ENCODE measurements at places on chromosomes 1 and 21.
A peak's percentile ranks its signal among the peaks of the same experiment; 100 is the strongest.

GRCh38 chr1:109640285-109640865 lies 15.5 kb upstream of the GSTM4 start:
- DNase-seq: no peak

- no peak for DNase-seq
These were observed 1.1 kb downstream of the COL9A2 start for GRCh38 chr1:40315795-40316594.

DNA sequence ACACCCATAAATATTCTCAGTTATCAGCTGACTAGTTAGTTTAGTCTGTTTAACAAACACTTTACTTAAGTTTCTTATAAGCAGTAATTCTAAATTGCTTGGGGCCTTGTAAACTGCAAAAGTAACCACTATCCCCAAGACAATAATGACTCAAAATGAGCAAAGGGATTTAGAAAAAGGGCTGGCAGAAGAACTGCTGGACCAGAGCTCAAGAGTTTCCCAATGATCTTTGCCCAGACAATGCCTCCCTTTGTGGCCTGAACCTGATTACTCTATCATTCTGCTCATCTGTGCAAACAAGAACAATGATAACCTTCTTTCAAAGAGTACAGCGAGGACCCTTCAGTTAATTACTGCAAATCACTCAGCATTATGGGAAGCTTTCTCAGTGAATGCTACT lies 123.5 kb downstream of the TIAM1 start:
- DNase-seq: peak; percentile 35

DNA sequence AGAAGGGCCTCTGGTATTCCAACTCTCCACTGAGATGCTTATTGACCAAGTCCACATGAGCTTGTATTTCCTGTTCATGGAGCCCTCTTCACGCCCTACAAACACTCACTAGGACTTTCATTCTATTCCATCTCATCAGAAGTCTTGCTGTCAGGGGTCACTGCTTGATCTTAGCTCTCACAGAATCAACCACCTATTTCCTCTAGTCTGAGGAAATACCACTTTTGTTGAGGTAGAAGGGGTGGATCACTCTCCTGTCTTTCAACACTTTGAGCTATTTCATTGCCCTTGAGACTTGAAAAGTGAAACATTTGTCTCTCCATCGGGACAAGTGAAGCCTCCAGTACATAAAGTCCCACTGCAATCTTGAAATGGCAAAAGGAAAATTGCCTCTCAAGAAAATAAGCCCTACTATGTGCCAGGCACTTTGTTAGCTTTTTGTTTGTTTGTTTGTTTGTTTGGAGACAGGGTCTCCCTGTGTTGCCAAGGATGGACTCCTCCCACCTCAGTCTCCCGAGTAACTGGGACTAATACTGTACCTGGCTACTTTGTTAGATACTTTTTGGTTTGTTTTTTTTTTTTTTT lies 19.8 kb upstream of the FAM110D start:
- no peak for DNase-seq

DNA sequence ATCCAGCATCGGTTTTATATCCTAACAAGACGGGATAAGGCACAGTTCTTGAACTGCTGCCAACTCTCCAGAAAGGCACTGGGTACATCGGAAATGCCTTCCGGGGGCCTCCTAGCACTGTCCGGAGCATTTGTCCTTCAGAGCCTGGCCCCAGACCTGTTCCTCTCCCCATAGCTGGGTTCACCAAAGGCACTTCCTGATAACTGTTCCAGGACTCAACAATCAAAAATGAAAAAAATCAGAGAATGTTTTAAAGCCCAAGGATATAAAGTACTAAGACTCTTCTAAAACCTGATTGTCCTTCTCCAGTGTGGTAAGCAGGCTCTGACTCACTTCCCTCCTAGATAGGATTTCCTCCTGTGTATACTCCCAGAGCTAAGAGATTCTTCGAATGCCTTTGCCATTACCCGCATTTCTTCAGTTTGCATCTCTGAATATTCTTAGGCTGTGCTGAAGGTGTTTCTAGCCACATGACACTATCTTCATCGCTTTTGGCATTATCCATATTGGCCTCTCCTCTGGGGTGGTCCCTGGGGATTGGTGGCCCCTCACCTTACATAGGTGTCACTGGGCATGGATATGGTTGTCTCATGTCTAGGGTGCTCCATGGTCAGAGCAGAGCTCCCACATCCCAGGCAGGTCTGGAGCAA lies 112.9 kb downstream of the ZBTB18 start:
- peak; percentile 87 for DNase-seq

DNA sequence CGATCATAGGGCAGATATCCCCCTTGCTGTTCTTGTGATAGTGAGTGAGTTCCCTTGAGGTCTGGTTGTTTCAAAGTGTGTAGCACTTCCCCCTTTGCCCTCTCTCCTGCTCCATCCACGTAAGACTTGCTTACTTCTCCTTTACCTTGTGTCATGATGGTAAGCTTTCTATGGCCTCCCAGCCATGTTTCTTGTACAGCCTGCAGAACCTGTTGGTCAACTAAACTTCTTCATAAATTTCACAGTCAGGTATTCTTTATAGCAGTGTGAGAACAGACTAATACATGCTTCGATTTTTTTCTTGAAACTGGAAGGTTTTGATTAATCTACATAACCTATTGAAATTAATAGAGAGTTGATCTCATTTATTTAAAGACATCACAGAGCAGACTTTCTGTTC lies 302.5 kb upstream of the PBX1 start:
- DNase-seq: no peak

DNA sequence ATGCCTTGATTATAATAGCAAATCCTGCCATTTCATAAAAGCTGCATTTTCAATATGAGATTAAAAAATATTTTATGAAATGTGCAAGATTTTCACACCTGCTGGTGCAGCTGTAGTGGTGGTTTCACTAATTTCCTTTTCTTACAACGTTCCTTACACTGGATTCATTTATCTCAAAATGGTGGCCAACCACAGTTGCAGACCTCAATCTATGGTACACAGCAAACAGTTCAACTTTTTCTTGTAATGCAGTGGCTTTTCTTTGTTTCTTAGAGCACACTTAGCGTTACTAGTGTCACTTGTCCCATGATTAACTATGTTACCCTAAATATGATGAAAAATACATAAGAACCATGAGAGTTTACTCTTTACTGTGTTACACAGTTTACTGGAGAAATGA lies 32.7 kb downstream of the FCER1A start:
- DNase-seq: no peak

GRCh38 chr1:23177438-23178380 lies 9.1 kb upstream of the LUZP1 start:
- DNase-seq: no peak

DNA sequence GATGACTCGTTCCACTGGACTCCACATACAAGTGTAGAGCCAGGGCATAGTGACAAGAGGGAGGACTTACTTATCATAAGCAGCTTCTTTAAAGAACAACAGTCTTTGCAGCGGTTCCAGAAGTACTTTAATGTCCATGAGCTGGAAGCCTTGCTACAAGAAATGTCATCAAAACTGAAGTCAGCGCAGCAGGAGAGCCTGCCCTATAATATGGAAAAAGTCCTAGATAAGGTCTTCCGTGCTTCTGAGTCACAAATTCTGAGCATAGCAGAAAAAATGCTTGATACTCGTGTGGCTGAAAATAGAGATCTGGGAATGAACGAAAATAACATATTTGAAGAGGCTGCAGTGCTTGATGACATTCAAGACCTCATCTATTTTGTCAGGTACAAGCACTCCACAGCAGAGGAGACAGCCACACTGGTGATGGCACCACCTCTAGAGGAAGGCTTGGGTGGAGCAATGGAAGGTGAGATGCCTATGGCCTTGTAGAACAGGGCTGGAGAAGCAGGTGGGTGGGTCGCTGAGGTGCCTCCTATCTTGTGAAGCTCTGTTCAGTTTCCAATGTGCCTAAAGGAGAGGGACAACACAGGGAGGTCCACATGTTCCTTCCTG lies 12.1 kb downstream of the MIA3 start:
- no peak for DNase-seq

GRCh38 chr1:116375887-116376728 lies 3.1 kb downstream of the ATP1A1 start:
- peak; percentile 93 for DNase-seq

DNA sequence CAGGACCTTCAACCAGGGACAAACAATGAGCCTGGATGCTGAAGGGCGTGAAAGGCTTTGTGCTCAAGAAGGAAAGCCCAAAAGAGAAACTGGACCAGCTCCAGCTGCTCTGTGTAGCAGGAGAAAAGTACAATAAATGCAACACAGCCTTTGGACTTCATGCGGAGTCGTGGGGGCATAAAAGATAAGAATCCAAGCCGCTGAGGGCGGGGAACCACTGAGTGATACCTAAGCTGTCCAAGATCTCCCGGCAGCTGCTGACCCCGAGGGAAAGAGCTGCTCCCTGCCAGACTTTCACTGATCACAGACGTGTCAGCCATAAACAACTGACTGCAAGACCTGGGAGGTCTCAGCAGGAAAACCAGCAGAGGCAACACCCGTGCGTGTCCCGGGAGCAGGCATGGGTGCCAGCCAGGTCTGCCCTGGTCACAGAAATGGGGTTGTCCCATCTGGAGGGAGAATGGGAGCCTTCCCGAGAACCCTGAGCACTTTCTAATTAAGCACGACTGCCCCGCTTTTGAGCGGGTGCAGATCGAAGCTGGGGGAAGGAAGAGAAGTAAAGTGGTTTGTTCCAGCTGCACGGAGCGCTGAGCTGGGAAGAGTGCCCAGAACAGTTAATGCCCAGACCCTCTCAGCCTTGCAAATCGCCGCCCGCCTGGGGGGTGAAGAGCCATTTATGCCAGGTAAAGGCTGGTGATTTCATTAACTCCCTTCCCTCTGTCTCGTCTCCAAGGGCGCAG lies 68.3 kb upstream of the TARDBP start:
- no peak for DNase-seq

DNA sequence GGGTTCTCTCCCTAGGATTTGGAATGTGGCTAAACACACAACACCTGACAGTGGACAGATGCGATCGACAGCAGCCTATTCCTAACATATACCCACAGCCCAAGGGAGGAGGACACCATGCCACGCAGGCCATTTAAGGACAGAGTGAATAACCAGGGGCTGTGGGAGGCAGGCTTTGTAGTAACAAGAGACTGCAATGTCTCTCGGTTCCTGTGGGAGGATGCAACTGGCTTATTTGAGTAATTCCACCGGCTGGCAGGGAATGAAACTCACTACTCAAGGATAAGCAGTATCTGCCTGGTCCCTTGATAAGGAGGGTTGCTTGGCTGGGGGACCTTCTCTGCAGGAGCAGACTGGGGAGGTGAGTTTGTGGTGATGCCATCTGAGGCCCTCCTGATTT lies 109.6 kb downstream of the PCP4 start:
- DNase-seq: no peak

DNA sequence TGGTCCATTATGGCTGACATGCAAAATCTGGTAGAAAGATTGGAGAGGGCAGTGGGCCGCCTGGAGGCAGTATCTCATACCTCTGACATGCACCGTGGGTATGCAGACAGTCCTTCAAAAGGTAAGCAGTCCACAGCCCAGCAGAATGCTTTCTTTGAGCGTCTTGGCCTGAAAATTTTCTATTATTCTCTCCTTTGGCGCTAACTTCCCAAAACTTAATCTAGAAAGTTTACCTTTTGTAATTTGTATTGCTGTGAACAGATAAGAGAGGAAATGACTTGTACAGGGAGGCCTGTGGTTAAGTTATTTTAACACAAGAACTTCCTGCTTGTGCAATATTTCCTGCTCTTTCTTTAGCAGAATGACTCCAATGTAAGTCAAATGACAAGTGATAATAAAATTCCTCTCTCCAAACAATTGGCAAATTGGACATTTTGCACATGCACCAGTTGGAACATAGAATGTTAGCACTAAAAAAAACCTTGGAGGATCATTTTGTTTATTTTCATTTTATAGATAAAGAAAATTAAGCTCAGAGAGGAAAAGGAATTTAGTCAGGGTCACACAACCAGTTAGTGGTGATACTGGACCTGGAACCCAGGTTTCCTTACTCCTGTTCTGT lies 18.9 kb downstream of the CAP1 start:
- no peak for DNase-seq

DNA sequence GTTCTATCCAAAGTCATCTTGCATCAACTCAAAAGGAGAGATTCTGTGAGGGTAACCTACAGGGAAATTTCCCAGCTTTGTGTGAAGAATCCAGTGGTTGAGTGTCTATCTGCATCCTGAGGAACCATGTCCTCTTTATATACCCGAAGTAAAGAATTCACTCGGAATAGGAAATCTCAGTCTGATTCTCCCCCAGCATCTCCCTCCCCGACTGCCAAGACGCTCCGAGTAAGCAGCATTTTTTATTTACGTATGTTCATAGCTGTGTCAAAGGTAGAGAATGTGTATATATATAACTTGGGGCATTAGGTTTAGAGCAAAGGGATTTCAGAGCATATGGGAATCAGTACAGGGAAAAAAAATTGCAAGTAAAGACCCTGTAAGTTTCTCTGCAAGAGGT lies 170.2 kb downstream of the SYT2 start:
- DNase-seq: no peak

DNA sequence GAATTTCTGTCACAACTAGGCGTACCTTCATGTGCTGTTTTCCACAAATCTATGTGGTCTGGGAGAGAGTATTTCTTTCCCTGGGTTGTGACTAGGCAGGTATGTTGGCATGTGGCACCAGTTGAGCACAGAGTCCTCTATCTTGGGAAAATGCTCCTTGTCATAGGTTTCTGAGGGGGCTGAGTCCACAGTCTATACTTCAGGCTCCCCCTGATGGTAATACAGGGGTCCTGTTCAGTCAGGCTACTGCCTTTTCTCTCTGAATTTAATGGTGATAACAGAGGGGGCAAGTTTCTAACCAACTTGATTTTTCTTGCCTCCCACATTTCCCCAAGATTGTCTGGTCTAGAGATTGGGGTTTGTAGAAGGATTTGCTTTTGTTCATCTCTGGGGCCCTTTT lies 35.8 kb downstream of the VANGL1 start:
- no peak for DNase-seq

DNA sequence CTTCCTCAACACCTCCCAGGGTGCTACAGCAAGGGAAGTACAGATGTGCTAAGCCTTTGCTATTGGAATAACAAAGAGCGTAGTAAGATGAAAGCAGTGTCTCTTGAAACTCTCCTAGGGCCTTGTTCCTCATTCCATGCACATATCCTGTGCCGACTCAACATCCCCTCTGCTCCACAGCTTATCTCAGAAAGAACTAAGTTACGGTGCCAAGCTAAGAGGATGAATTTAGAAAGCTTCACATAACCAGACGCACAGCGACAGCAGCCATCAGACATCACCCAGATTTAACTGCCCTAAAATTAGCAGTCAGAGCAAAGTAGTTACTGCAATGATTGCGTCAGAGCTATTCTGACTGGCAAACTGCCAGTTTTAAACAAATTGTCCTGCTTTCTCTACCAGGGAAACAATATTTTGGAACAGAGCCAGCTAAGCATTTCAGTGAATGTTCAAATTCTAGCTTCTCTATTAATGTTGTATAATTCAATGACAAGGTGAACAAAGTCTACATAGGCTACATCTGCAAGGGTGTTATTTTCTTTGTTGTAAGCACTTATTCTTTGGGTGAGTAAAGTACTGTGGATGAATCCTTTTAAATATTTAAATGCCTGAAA lies 9.5 kb downstream of the SIPA1L2 start:
- no peak for DNase-seq

GRCh38 chr1:109818988-109819764 lies 55.5 kb upstream of the EPS8L3 start:
- DNase-seq: no peak
